Kidney epithelial cell (primary cell): ENCODE measurements at places on chromosomes 11 and 22.
A peak's percentile ranks its signal among the peaks of the same experiment; 100 is the strongest.

DNA sequence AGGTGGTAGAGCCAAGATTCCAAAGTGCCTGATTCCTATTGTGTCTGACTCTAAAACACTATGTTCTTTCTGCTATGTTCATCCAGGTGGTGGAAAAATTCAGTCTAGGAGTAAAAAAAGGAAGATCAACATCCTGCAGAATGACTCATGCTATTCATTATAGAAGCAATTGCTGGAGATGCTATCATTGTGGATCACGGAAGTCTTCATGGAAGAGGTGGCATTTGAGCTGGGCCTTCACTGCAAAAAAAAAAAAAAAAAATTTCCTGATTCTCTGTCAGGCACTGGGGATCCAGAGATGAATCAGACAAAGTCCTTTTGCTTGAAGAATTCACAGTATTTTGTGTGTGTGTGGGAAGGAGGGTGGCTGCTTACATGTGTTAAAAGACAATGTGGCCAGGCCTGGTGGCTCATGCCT, 1.4 kb upstream of the UVRAG start:
- DNase-seq: peak; percentile 69

GRCh38 chr11:12019337-12019736, 10.9 kb upstream of the DKK3 start:
- DNase-seq: no peak

- DNase-seq: no peak
Measured at GRCh38 chr11:62917906-62918502, 3.2 kb downstream of the CHRM1 start.

- no peak for DNase-seq
Measured at GRCh38 chr11:88552379-88553062, 215.0 kb upstream of the CTSC start.

GRCh38 chr11:36131721-36132397, 157.4 kb downstream of the COMMD9 start:
- no peak for DNase-seq
